DMS 273 treated with DMSO at 0.1 percent for 48 hours (cell line): ENCODE measurements at places on chromosomes 5 and 9.
A peak's percentile ranks its signal among the peaks of the same experiment; 100 is the strongest.

DNA sequence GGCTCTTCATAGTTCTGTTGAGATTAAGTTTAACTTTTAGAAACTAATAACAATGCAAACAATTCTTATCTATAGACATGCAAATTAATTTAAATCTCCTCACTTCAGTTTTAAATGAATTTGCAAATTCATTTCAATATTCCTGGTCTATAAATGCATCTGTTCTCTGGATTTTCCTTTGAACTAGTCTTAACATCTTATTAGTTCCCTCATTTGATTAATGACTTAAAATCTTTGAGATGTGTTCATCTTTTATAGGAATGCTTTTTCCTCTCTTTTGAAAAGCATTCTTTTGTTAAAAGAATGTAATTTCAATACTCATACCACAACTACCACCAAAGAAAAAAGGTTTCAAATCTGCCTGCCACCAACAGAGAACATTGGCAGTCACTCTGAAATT is 169.4 kb downstream of the RASEF start:
- DNase-seq: no peak

GRCh38 chr9:125608489-125609224 is 98.4 kb downstream of the MAPKAP1 start:
- no peak for DNase-seq

- no peak for DNase-seq
These were observed 1.1 kb upstream of the IRF1 start for GRCh38 chr5:132491368-132492364.

DNA sequence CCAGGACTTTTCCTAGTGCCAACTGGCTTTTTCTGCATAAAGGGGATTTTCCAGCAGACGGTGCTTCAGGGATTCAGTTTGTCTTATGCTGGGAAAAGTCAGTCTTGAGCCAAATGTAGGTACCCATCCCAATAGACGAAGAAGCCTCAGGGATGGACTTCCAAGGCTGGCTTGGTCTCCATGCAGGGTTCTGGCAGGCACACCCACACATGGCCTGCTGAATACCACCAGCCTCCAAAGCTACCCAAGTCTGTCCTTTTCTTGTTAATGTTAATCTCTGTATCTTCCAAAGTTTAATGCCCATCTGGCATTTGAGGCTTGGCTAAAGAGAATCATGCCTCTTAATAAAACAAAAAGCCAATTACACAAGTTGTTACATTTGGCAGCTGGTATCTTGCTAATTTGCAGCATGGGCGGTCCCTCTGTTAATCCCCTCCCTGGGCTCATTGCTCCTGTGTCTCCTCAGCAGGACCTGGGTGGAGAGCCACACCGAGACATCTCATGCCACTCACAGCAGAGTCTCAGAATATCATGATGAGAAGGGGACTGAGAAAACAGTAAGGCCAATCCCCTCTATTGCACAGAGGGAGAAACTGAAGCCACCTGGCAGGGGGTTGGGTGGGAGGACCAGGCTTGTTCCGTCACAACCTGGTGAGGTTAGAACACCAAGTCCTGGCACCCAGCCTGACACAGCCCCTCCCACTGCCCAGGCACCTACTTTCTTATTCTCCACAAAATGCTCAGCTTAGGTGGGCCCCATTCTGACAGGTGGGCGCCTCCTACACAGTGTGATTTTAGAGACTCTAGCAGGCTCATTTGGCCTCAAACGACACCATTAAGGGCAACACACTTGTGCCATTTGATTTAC is 243.2 kb downstream of the FSTL4 start:
- peak; percentile 30 for DNase-seq

DNA sequence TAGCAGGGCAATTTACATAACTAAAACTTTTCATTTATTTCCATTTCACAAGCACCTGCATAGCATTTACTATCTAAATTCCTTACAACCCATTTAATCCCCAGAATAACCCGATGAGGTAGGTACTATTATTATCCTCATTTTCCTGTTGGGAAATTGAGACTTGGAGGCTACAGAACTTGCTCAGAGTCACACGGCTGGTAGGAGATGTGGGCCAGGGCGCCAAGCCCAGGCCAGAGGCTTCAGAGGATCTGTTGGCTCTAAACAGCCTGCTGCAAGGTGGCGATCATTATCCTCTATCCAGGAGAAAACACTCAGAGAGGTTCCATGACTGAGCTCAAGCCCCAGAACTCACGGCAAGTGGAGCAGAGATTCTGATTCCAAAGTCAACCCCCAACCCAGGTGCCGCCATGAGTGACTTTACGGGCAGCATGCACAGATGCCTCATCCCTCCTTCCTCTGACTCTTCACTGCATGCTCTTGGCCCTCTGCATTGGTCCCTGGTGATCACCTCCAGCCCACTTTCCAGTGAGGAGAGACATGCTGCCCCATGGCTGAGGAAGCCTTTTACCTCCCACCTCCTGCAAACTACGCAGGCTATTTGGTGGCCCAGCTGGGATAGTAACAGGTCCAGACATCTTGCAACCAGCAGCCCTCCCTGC is 168.4 kb upstream of the FSTL4 start:
- no peak for DNase-seq

DNA sequence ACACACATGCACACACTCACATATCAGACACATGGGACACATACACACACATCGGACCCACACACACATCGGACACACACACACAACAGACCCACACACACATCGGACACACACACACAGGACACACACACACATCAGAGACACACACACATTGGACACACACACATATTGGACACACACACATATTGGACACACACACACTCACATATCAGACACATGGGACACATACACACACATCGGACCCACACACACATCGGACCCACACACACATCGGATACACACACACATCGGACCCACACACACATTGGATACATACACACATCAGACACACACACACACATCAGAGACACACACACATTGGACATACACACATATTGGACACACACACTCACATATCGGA is 12.8 kb upstream of the LAMC3 start:
- DNase-seq: no peak

DNA sequence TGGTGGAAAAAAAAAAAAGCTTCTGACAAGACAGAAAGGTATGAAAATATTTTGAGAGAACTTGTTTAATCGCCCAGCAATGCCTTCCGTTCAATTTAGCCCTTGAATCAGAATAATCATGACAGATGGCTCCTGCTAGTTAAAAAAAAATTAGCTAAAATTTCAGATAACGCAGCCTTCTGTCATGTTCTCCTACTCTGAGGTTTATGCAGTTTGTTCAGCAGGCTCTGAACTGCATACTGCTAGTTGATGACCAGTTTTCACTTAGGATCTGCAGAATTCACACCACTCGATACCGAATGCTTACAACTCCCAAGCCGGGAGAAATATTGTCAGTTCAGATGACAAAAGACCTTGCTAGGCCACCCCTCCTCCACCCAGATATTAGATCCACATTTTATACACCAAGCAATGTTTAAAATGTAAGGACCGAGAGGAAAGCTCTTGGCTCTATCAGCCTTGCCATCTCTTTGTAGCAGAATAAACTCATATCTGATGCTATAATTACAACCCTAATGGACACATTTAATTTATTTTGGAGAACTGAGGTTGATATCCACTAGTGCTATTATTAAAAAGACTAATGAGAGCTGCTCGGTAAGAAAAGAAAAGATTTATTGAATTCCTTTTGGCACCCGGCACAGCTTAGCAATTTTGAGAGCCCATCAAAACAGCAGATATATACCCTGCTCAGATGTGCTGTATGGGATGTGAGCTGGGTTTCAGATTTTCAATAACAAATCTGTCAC is 322.8 kb downstream of the GLIS3 start:
- peak; percentile 84 for DNase-seq

DNA sequence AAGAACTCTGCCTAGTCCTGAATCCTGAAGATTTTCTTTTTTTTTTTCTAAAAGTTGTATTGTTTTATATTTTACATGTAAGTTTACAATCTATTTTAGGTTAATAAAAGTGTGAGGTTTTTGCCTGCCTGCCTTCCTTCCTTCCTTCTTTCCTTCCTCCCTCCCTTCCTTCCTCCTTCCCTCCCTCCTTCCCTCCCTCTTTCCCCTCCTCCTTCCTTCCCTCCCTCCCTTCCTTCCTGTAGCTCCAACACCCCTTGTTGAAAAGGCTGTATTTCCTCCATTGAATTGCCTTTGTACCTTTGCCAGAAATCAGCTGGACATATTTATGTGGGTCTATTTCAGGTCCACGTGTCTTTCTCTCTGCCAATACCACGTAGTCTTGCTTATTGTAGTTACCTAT is 46.6 kb downstream of the CACNA1B start:
- DNase-seq: no peak

DNA sequence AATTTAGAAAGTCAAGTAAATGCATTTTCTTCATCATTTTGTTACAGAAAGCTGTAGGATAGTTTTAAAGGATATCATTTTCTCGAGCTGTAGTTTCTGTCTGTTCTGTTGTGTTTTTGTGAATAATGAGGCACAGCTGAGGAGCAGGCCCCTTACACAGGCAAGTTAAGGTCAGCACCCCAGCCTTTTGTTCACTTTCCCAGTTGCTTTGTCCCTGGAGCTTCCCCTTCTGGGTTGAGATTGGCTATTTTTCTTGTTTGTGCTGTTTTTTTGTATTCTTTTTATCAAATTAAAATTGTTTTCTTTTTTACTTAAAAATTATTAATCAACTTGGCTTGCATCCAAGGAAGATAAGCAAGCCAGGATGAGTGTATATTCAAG is 213.8 kb upstream of the ACTBL2 start:
- DNase-seq: no peak

GRCh38 chr5:142900927-142901326 is 130.8 kb downstream of the ARHGAP26 start:
- no peak for DNase-seq

GRCh38 chr5:89981021-89981420 is 428.5 kb downstream of the CETN3 start:
- DNase-seq: no peak
